Mammary epithelial cell (primary cell): ENCODE measurements at places on chromosomes 12 and 14. TPM values are rescaled to one million over a fixed set of nuclear protein-coding genes. Genes with fewer than 3 reads are reported as not detected.

Gene KRT83
- 5.9 and 9.0 TPM in 2 replicates for total RNA-seq

Gene CNTN1
- 17.8 and 61.1 TPM in 2 replicates for total RNA-seq

Gene KLHL33
- not detected in 2 replicates for total RNA-seq

Gene DGKA
- 378 and 574 TPM in 2 replicates for total RNA-seq

Gene EXD2
- 30.2 and 31.7 TPM in 2 replicates for total RNA-seq

Gene DDN
- total RNA-seq = 0.33 TPM

Gene KRT2
- total RNA-seq = not detected in 2 replicates

Gene MCRS1
- 52.9 and 59.5 TPM in 2 replicates for total RNA-seq

Gene PLXNC1
- total RNA-seq = 0.27 and 0.61 TPM in 2 replicates

Gene DDHD1
- total RNA-seq = 27.3 TPM

Gene PROX2
- total RNA-seq = not detected

Gene GPR84
- total RNA-seq = 0.17 TPM

Gene SLC38A4
- 0.09 and 0.37 TPM in 2 replicates for total RNA-seq

Gene RNASE3
- not detected in 2 replicates for total RNA-seq

Gene IFNG-AS1
- total RNA-seq = not detected

Gene OLR1
- total RNA-seq = 0.17 TPM

Gene CSRP2
- 35.9 and 45.9 TPM in 2 replicates for total RNA-seq

Gene ETFBKMT
- total RNA-seq = 2.1 and 3.4 TPM in 2 replicates

Gene HDAC7
- 50.6 and 72.1 TPM in 2 replicates for total RNA-seq

Gene MFAP5
- 0.99 and 2.4 TPM in 2 replicates for total RNA-seq

Gene SIX1
- total RNA-seq = 1.3 and 2.1 TPM in 2 replicates

Gene DPPA3
- total RNA-seq = not detected in 2 replicates

Gene TCTN2
- total RNA-seq = 19.2 TPM

Gene DHH
- total RNA-seq = not detected in 2 replicates

Gene MIP
- total RNA-seq = 0.17 TPM

Gene LRRC10
- total RNA-seq = not detected in 2 replicates

Gene MMP19
- 2.1 and 2.2 TPM in 2 replicates for total RNA-seq

Gene KRT78
- not detected for total RNA-seq

Gene SLCO1B1
- total RNA-seq = not detected in 2 replicates

Gene LRRK2
- 0.24 and 0.28 TPM in 2 replicates for total RNA-seq

Gene SYNDIG1L
- not detected for total RNA-seq

Gene BIN2
- not detected for total RNA-seq

Gene NAA30
- total RNA-seq = 28.2 TPM

Gene LRRC43
- 0.50 TPM for total RNA-seq

Gene COCH
- not detected in 2 replicates for total RNA-seq

Gene RNASE7
- 33.3 TPM for total RNA-seq

Gene MAP3K9
- 24.3 TPM for total RNA-seq

Gene TPPP2
- total RNA-seq = not detected in 2 replicates

Gene RNASE13
- not detected for total RNA-seq

Gene TMEM179
- total RNA-seq = 0.68 TPM in 1 of 2 replicates, not detected in the other

Gene ITGA7
- 0.33 TPM for total RNA-seq

Gene EFS
- total RNA-seq = 0.35 and 1.4 TPM in 2 replicates

Gene GALNT16
- total RNA-seq = 0.09 TPM in 1 of 2 replicates, not detected in the other

Gene ADGRD1
- not detected for total RNA-seq

Gene HOXC12
- total RNA-seq = not detected in 2 replicates

Gene STYK1
- total RNA-seq = 4.8 TPM

Gene OTUB2
- 2.0 and 4.8 TPM in 2 replicates for total RNA-seq

Gene AKAP3
- 1.1 and 1.5 TPM in 2 replicates for total RNA-seq

Gene OVCH1
- 0.43 and 1.0 TPM in 2 replicates for total RNA-seq

Gene TMPRSS12
- not detected in 2 replicates for total RNA-seq

Gene SLC25A21
- total RNA-seq = 0.99 and 1.1 TPM in 2 replicates

Gene RD3L
- total RNA-seq = not detected

Gene KRT75
- total RNA-seq = 26.5 TPM

Gene CLEC12A
- not detected for total RNA-seq

Gene KCNH3
- total RNA-seq = under 0.01 TPM

Gene TMEM30B
- 28.8 TPM for total RNA-seq

Gene FOXG1
- total RNA-seq = not detected in 2 replicates

Gene PRKAG1
- total RNA-seq = 56.7 TPM

Gene RFX4
- not detected in 2 replicates for total RNA-seq
